Globus pallidus (tissue), 1 donor: ENCODE measurements at places on chromosomes 16 and 17.

- no peak for DNase-seq
Observed at GRCh38 chr17:64329588-64329987, 61.1 kb downstream of the PECAM1 start.

GRCh38 chr17:42387661-42388380, 421 bp downstream of the STAT3 start:
- no peak for DNase-seq

DNA sequence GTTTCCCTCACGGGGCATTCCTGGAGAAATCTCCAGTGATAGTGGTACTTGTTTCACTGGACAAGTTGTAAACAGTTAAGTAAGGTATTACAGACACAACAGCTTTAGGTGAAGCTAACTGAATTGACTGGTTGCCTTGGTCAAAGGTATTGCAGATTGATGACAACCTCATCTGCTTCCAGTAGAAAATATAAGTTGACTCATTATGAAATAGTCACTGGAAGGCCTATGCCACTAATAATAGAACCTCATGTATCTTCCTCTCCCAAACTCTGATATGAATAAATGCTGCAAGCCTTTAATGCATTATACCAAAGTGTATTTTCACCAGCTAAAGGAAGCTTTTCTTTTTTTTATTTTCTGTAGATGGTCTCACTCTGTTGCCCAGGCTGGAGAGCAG, 44.8 kb downstream of the GLG1 start:
- no peak for DNase-seq

DNA sequence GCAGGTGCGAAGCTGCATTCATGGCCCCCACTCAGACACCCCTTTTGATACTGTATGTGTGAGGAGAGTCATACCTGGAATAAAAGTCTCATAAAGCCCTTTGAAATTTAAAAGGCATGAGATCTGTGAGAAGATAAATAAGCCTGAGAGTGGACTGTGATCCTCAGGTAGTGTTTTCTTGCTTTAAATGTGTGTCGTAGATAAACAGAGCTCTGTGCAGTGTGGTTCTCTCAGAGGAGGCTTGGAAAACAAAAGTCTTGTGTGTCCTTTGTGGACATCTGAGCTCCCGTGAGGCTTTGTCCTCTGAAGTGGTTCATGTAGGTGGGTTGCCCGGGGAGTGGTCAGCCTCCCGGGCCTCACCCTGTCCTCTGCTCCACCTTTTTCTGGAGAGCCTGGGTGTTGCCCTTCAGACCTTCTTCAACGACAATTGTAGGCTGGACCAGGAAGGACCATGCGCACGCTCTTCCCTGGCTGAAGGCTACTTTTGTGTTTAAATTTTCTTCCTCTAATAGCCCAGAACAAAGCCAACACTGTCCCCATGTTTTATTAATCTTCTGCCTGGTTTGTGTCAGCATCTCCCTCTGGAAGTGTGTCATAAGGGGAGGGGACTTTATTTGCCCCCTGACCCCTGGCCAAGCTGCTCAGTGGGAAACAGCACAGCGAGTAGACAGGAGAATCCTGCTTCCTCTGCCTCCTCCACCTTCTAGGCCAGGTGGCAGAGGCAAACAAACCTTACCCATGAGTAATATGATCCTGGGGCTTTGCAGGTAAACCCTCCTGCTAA, 151.2 kb downstream of the MSI2 start:
- DNase-seq = no peak

DNA sequence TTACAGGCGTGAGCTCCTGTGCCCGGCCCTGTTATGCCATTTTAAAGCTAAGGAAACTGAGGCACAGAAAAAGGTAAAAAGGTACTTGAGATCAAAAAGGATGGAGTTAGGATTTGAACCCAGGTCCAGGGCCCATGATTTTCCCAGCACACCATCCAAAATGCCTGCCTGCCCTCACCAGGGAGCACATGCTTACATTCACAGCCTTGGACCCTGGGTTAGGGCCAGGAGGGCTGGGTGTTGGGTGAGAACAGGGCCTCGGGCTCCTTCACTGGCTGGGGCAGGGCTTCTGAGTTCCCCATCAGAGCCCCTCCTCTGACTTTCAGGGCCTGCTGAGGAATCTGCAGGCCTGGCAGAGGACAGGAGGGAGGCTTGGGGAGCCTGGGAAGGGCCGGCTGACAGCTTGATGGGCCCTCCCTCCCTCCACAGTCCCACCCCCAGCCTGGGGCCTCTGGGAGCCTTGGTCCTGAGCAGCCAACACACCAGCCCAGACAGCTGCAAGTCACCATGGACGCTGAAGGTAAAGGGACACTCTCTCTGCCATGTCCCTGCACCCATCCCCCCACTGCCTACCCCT, at the start of gene QPRT:
QPRT (plus strand) TSS at position 490 of the 577 bp plus-strand sequence; CDS start at position 508, 18 bp downstream.
- DNase-seq = peak; percentile 45

DNA sequence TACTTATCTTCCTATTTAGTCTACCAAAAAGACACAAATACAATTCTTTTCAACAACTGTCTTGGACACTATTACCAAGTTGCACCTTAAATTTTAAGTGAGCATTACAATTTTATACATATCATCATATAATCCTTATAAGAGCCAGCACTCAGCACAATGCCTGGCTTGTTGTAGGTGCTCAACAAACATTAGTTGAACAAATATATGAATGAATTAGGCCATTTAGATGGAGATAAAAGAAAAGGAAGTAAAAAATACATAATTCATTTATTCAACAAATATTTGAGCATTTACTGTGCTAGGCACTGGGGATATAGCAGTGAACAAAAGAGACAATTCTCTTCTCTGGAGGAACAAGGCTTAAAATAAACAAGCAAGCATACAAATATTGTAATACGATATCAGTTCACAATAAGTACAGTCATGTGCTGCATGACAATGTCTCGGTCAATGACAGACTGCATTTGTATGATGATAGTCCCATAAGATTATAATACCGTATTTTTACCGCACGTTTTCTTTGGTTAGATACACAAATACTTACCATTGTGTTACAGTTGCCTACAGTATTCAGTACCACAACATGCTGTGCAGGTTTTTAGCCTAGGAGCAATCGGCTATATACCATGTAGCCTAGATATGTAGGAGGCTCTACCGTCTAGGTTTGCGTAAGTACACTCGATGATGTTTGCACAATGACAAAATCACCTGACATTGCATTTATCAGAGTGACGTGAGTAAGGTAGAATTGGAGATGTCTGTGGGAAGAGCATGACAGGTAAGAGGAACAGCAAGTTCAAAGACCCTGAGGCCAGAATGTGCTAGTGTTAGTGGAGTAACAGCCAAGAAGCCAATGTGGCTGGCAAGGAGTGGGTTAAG, 86.4 kb upstream of the HS3ST2 start:
- DNase-seq = no peak

DNA sequence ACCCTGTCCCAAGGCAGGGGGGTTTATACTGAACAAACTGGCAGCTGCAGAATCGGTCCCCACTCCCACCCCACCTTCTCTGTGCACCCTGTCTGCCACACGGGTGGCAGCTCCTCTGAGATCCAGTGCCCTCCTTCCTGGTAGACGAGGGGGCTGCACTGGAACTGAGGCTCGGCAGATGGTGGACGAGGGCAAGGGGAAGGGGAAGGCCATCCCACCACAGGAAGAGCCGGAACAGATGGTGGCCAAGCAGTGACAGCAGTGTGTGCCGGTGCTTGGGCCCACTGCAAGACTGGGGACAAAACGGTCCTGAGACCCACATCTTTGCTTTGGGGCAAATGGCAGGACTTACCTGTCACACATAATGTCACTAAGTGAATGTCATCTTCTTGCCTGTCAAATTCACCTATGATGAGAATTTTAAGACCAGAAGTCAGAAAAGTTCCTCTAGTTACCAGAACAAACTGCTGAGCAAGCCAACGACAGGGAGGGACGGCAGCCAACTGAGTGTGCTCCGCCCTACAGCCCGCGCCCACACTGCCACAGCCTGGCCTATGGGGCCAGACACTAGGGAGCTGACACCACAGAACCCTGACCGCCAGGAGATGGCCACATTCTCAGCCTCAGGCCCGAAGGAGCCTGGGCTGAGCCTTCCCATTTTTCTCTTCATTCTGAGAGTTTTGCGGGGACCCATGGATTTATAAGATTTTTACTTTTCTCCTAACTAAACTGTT, 14.4 kb downstream of the NTAN1 start:
- peak; percentile 74 for DNase-seq
